ENCODE measurements at places on chromosomes 1 and 21.

DNA sequence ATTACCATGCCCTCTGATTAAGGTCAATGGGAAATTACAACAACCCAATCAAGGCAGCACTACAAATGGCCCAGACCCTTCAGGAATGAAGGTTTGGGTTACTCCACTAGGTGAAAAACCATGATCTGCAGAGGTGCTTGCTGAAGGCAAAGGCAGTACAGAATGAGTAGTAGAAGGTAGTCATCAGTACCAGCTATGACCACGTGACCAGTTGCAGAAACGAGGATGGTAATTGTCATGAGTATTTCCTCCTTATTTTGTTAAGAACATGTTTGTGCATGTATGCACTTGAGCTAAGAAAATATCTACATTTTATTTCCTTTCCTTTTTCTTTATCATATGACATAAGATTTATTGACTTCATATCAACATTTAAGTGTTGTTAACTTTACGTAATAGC is 607.1 kb downstream of the KCNT2 start:
- no peak for DNase-seq

GRCh38 chr1:41621256-41621655 is 136.8 kb upstream of the EDN2 start:
- DNase-seq = no peak

DNA sequence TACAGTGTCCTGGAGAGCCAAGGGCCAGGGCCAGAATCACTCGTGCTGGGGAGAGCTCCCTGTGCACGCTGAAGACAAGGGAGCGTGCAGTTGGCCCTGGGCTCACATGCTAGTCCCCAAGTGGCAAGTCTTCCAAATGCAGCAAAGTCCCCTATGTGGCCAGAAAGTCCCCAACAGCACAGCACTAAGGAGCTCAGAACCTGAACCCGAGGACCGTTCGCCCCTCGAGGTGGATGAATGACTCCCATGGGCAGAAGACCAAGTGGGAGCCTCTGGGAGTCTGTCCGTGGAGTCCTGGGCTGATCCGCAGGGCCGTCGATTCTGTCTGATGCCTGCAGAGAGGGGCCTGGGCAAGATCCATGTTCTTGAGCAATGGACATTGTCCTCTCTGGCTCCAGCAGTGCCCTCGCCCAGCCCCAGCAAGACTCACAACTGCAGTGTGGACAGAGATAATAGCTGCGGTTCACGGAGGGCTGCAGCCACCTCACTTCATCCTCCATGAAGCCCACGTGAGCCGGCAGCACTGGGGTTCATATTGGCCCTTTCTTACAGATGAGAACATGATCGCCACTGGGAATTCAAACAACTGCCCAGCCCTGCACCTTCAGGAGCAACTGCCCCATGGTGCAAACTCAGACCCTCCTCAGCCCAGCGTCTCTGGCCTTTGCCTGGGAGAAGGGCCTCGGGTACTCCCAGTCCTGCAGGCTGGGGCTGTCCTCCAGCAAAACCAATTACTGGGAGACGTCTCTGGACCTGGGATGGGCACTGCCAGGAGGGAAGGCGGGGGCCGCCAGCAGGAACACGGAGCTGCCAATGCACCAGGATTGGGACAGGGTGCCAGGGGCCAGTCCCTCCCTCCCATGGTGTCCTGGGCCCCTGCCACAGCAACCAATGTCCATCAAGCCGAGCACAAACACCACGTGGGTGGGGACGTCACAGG is 243.7 kb downstream of the NPHP4 start:
- no peak for DNase-seq

GRCh38 chr1:26410706-26411623 is at the start of gene LIN28A:
Gene LIN28A, plus strand, starts transcription at chr1:26410817. Its CDS starts 75 bp downstream, at chr1:26410892.
- no peak for DNase-seq

GRCh38 chr1:25772164-25772563 is 27.8 kb upstream of the SELENON start:
- no peak for DNase-seq

DNA sequence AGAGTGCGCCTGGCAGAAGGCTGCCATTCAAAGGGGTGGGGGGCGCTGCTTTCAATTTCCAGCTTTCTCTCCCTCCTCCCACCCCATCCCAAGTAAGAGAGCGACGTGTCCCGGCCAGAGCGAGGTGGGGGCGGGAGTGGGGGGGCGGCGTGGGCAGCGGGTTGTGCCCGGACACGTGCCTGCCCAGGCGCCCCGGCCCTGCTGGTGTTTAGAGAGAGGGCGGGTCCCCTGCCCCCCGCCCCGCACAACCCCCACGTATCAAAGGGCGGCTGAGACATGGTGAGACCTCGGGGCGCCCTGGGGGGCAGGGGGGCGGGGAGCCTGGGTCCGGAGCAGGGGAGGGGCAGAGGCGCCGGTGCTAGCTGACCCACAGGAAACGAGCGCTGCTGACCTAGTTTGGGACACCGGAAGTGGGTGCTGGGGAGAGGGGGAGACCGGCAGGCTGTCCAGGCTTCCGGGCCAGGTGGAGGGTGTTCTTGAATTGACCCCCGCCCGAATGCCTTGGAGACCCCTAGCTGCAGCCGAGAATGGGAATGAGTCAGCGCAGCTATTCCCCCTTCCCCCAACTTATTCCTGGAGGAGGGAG is 1.3 kb downstream of the ZBTB7B start:
- no peak for DNase-seq

- DNase-seq = no peak
Measured at GRCh38 chr1:5578690-5579089, 413.5 kb downstream of the NPHP4 start.

DNA sequence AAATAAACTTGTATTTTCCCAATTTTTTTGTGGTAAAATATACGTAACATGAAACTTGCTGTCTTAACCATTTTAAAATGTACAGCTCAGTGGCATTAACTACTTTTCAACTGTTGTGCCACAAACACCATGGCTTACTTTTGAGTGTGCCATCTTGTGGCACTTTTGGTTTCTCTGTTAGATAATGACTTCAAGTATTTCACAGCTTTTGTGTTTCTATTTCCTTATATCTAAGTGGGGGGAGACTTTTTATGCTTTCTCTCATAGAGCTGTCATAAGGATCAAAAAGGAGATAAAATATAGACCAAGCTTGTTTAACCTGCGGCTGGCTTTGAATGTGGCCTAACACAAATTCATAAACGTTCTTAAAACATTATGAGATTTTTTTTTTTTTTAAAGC is 44.3 kb downstream of the CDC14A start:
- DNase-seq = no peak

DNA sequence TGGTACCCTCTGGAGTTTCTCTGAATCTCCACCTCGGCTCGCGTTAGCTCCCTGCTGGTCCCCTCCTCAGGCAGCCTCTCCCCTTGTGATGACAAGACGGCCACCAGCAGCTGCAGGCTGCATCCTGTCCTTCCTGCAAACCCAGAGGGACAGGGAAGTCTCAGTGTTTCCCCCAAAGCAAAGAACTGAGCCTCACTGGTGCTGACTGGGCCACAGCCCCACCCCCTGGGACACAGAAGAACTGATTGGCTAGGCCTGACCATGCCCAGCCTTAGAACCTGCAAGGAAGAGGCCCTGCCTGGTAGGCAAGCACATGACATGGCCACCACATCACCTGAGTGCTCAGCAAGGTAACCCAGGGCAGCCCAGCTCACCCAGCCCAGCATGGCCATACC is 34.6 kb downstream of the TMEM51 start:
- DNase-seq = no peak

All from brain pericyte (primary cell).